ENCODE measurements at places on chromosomes 1 and 21.

DNA sequence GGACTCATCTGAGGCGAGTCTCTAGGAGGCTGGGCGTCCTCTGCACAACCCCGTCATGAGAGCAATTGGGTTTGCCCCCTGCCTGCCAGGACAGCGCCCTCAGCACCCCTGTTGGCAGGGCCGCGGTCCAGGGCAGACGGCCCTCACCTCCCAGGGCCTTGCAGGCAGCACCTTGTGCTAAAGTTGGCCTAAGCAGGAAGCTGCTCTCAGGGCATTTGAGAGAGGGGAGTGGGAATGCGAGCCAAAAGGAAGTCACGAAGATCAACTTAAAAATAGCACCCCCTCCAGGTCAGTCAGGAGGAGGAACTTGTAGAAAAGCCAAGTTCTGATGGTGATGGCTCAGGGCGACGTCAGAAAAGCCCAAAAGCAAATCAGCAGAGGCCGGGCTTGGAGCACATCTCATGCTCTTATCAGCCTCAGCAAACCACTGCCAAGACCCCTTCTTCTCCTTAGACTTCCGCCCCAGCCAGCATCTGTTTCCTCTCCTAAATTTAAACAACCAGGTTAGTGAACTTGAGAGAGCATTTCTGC lies 12.6 kb upstream of the ADORA3 start:
- DNase-seq = peak; percentile 74

- peak; percentile 92 for DNase-seq
These were observed at the start of gene UFC1 for GRCh38 chr1:161153682-161154337. TSS of gene UFC1 (plus strand) at chr1:161153978. CDS start at chr1:161153998, 20 bp downstream.

DNA sequence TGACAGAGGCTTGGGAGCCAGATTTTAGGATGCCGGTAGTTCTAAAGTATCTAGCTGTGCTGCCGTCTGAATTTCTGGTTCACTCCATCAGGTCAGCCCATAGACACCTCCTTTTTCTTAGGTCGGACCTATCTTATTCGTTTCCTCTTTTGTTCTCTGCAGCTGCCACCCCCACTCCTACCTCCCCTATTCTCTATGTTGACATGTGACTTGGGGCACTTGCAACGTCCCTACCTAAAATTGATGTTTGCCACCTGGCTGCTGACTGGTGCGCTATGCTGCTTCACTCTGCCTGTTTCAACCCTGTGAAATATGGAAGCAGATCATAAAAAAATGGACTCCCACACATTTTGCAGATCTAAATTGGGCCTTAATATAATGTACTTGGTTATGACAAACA lies 55.3 kb downstream of the PBX1 start:
- no peak for DNase-seq

DNA sequence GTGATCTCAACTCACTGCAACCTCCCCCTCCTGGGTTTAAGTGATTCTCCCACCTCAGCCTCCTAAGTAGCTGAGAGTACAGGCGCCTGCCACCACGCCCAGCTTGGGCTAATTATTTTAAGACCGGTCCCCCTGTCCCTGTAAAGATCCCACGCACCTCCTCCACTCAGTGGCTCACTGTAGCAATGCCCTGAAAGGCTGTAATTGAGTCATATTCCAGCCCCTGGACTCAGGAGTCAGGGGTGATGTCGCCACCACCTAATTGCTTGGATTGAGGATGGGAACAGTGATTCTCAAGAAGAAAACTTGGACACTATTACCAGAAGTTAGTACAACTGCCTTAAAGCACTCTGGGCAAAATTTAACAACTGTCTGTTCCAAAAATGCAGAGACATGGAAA lies 3.1 kb upstream of the EDARADD start:
- DNase-seq = no peak

DNA sequence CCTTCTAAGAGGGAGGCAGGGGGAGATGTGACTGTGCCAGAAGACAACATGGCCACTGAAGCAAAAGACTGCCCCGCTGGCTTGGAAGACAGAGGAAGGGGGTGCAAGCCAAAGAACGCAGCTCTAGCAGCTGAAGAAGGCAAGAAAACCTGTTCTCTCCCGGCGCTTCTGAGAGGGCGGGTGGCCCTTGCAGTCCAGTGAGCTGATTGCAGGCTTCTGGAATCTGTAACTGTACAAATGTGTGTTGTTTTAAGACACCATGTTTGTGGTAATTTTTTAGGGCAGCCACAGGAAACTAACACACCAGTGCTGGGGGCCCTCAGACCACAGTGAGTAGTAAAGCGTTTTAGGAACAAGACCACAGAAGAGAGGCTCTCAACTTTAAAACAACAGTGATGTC lies 47.0 kb downstream of the CD46 start:
- DNase-seq = no peak

- peak; percentile 77 for DNase-seq
These were observed 892 bp downstream of the TYW3 start for GRCh38 chr1:74733604-74734484.

- DNase-seq = no peak
These were observed 34.5 kb downstream of the HMGB4 start for GRCh38 chr1:33898406-33898805.

DNA sequence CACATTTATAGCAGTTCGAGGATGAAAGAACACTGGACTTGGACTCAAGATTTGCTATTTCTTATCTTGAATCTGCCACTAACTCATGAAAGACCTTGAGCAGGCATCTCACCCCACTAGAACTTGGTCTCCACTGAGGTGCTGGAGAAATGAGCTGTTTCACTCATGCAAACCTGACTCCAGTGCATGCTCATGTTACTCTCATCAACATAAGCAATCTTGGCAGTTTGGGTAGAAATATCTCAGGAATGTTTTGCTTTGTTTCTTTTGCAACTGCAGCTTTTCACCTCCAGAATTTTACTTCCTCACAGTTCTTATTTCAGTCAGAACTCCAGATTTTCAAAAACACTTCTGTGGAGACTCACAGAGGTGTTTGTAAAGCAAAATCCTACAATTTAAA lies 46.2 kb upstream of the DAB1 start:
- peak; percentile 62 for DNase-seq

DNA sequence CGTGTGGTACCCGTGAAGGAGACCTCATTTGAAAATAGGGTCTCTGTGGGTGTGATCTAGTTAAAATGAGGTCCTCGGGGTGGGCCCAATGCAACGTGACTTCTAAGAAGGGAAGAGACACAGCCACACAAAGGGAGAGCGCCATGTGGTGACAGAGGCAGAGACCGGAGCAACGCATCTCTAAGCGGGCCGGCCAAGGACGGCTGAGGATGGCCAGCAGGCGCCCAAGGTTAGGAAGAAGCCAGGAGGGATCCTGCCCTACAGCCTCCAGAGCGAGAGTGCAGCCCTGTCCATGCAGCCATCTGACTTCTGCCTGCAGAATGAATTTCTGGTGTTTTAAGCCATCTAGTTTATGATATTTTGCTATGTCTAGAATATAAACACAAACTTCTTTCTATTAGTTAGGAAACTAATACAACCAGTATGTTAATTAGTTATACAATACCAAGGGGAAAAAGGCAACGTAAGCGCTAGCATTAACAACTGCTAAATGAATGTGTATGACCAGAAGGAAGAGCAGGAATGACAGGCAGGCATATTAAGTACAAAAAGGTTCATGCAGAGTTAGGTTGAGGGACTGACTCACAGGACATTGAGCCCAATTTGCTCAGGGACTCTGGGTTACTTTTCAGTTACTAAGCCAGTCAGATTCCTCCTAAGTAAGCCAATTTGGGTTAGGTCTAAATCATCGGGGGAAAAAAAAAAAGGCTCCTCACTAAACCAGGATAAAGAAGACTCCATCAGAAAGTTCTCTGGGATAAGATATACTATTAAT lies 4.1 kb downstream of the CEP104 start:
- DNase-seq = no peak

DNA sequence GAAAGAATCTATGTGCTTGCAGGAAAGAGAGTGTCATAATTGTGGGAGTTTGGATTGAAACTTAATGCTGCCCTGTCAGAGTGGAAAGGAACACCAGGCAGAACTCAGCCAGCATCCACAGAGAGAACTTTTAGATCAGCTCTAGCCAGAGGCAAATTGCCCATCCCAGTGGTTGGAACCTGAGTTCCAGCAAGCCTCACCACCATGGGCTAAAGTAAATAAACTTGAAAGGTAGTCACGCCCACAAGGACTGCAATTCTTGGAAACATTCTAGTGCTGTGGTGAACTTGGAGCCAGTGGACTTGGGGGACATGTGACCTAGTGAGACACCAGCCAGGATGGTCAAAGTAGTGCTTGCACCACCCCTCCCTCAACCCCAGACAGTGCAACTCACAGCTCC lies 571.6 kb downstream of the LRRIQ3 start:
- DNase-seq = no peak

Measured in M059J (cell line).